SK-MEL-5 (cell line): ENCODE measurements at places on chromosomes 3 and 15. TPM values are rescaled to one million over a fixed set of nuclear protein-coding genes. Genes with fewer than 3 reads are reported as not detected.

GRCh38 chr3:166123576-166123975 lies 286.4 kb upstream of the BCHE start:
- no peak for DNase-seq

DNA sequence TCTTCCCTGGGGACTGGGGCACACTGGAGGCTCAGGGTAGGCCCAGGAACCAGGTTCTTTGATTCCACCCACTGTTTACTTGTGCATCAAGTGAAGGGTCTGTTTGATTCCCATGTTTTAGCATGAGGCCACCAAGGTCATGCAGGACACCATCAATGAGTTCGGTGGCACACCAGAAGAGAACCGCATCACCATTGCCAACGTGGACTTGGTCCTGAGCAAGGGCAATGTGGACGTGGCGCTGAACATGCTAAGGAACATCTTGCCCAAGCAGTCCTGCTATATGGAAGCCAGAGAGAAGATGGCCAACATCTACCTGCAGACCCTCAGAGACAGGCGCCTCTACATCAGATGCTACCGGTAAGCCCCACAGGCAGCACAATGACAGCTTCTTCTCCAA lies 21.5 kb downstream of the TTC21A start:
- no peak for DNase-seq

DNA sequence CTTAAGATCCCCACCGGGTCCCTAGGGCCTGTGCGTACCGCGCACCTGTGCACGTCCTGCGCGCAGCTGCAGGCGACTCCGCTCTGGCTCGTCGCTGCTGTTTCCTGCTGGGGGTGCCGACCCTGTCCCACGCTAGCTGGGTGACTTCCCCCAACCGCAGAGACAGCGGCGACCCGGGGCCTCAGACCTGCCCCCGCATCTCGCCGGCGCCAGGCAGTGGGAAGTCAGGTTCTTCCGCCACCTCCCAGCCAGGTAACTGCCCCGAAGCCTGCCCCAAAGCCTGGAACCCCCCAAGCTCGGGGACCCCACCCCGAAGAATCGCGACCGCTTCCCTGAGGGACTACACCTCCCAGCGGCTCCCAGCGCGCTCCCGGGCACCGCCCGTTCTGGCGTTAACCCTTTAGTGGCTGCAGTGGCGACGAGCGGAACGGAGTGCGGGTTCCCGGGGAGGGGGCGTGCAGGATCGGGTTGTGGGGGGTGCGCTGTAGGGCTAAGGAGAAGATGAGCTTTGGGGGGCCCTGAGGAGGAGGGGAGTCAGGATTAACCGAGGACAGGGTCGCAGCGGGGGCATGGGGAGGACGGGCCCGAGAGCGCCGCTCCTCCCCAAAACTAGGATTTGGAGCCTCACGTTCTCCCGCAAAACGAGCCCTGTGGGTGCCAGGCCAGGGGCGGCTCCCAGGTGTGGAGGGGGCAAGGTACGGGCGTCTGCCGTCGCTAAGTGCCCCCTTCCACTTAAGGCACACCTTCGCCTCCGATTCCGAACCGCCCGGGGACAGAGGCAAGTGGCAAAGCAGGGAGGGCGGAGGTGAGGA lies 589 bp downstream of the NEIL1 start:
- no peak for DNase-seq

DNA sequence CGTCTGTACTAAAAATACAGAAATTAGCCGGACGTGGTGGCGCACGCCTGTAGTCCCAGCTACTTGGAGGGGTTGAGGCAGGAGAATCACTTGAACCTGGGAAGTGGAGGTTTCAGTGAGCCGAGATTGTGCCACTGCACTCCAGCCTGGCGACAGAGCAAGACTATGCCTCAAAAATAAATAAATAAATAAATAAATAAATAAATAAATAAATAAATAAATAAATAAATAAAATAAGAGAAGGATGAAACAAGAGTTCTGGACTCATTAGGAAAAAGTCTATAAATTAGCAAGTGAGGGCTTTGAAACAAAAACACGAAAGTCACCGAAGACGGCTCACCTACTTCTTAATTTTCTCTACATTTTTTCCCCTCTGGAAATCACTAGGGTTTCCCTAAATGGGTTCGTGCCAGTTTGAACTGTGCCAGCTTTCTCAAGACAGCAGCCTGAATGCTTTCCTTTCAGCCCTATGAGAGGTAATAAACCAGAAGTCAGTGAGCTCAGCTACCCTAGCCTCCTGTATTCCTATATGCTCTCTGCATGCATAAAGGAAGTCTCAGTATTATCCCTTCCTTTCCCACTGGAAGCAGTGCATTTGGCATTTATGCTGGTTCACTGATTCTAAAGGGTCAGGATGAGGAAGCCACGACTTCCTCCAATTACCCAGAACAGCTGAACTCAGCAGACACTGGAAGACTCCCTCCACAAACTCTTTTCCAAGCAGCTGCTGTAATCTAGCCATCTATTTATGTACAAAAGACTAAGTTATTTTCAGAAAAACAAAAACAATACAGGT lies 266.9 kb downstream of the ZBBX start:
- no peak for DNase-seq

GRCh38 chr15:23467110-23467600 lies 20.1 kb upstream of the GOLGA6L2 start:
- peak; percentile 65 for DNase-seq

C3orf49 gene
- not detected in 2 replicates for total RNA-seq

DNA sequence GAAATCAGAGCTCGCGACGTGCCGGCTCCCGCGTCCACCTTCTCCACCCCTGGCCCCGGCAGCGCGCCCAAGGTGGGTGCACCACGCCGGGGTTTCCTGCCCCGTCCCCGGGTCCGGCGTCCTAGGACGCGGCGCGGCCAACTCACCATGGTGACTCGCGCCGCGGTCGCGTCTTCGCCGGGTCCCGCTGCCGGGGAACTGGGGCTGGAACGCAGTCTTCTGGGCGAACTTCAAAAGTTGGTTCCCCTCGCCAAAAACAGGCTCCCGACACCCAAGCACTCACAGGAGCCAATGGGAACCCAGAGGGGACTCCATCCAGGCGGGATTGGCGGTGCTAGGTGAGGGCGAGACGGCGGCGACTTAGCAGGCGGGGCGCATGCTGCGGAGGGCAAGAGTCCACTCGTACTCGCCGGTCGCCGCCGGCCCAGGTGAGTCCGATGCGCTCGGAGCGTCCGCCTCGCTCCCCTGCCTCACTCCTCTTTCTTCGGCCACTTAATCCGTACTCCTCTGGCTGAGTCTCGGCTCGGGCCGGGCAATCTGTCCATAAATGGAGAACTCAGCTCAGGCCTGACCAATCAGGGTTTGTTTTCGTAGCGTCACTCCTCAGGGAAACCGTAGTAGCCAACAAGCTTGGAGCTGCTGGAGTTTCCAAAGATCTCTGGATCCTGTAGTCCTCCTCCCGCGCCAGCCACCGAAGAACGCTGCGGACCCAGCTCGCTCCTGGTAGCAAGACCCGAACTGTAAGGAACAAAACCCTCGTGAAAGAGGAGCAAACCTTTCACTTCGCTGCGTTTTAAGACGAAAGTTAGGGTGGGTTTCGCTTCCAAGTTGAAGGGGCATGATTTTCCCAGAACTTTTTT lies at the start of gene MYO1E:
Gene MYO1E, minus strand, starts transcription at position 520 of the 860 bp plus-strand sequence. Its CDS starts 371 bp downstream, at position 149.
- peak; percentile 97 for DNase-seq

DNA sequence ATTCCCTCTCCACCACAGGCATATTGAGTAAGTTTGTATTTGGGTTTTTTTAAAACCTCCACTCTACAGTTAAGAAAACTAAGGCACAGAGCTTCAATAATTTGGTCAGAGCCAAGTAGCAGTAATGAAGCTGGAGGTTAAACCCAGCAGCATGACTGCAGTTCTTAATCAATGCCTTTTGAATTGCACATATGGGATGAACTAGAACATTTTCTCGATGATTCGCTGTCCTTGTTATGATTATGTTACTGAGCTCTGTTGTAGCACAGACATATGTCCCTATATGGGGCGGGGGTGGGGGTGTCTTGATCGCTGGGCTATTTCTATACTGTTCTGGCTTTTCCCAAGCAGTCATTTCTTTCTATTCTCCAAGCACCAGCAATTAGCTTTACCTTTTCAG lies 1.6 kb upstream of the CCR5 start:
- no peak for DNase-seq

- no peak for DNase-seq
Observed at GRCh38 chr3:147351301-147351700, 55.0 kb downstream of the ZIC4 start.

SLC28A1 gene
- not detected in 2 replicates for total RNA-seq

SPTSSB gene
- total RNA-seq = not detected in 2 replicates

DNASE1L3 gene
- 1.3 TPM in 1 of 2 replicates, not detected in the other for total RNA-seq

NANOGP8 gene
- total RNA-seq = not detected in 2 replicates

DNA sequence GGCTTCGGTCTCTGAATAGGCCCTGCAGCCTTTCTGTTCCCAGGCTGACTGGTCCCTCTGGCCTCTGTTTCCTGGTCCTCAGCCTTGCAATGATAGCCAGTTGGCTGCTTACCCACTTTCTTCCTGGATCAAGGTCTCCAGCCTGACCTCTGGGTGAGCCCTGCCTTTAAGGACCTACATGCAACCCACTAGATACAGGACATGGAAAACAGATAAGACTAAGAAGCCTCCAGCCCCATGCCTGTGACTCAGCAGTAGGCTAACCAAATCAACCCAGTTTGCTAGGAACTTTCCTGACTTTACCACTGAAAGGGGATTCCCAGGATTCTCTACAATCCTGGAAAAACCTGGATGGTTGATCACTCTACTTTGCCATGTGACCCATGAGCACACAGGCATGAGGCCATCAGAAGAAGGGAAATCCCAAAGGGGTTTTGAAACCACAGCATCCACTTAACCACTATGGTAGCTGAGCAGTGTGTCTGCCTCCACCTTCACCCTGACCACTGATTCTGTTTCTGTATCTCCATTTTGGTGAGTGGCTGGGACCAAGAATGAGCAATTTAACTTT lies 188.1 kb downstream of the CHST2 start:
- DNase-seq = no peak
